Right renal cortex interstitium (tissue), 3 donors: ENCODE measurements at places on chromosomes 16 and 17.

GRCh38 chr16:8655184-8655717 is 19.2 kb upstream of the ABAT start:
- DNase-seq: no peak

DNA sequence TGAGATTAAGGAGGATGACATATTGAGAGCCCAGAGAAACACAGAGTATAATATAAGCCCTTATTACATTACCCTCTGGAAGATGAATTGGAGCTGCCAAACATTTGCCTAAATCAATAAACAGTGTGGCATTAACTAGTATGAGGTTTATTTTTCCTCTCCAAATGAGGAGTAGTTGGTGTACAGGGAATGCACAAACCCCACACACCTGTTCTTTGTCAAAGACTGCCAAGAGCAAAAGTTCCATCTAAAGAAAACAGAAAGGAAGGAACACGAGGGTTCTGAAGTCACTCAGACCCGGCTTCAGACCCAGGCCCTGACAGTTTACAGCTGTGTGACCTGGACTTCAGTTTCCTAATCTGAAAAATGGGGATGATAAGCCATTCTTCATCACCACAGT is 138.1 kb downstream of the SHISA9 start:
- DNase-seq: no peak

DNA sequence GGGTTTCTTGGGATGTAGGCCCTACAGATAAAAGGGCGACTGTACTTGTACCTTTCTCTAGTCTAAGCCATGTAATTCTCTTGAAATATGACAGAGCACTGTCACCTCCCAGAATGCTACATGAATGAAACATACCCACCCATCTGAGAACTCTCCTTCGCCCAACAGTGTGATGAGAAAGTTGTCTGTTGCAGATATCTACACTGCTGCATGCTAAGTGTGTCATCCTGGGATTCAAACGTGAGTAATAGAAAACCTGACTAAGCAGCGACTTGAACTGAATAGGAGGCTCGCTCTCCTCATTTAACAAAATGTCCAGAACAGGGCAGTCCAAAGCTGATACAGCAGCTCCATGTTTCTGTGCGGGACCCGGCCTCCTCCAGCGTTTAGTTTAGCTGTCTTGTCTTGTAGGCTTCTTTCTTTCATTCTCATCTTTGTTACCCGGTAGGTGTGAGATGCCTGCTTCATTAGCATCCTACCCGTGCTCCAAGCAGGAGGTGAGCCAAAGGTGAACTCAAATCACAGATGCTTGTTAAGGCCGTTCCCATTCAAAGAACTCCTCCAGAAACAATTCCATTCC is 211.9 kb downstream of the PRKCA start:
- DNase-seq: no peak

DNA sequence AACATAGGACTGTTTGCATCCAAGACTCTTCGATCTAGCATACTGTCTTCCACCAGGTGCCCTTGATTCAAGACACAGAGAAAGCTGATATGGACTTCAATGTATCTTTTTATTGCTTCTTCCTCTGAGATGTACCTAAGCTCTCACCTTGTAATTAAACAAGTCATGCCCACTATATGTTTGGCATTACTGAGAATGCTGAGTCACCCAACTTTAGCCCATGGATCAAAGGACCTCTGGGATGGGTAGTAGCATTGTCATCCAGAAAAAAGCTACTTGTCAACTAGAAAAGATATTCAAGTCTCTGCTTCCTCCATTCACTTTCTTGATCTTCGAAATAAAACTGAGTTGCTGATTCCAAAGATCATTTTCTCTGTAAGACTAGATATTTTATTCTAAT is 37.8 kb downstream of the CDH8 start:
- no peak for DNase-seq

GRCh38 chr17:32822996-32823395 is 53.9 kb downstream of the MYO1D start:
- no peak for DNase-seq

DNA sequence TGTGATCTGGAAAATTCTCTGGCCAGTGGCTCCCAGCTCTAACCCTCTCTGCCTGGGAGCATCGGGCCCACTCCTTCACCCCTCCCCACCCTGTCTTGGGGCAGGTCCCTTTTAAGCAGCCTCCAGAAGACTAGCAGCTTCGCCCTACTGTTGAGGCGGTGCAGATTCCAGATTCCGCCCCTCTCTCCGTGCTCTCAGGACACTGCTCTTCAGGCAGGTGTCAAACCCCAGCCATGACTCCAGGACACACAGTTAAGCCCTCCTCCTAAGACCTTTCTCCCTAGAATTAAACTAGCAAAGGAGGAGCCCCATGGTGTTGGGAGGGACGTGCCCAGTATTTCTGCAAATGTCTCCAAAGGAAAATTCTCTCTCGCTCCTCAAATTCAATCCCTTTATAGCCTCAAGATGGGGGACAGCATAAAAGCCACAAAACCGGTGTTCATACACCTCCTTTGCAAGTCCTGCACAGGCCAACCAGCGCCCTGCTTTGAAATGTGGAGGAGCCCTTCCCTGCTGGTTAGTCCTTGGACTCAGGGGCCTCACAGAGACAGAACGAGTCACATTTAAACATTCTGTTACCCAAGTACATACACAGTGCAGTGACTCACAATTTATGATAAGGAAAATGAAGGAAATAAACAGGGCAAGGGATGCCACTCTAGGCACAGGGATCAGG is 7.2 kb downstream of the LPO start:
- no peak for DNase-seq

GRCh38 chr17:19269106-19269505 is 31.9 kb downstream of the EPN2 start:
- DNase-seq: no peak

- no peak for DNase-seq
These were observed 29.8 kb downstream of the TMEM132E start for GRCh38 chr17:34609210-34609609.

GRCh38 chr17:40312131-40312731 is 3.3 kb downstream of the RARA start:
- no peak for DNase-seq
